ENCODE measurements at places on chromosomes 7 and 10.

DNA sequence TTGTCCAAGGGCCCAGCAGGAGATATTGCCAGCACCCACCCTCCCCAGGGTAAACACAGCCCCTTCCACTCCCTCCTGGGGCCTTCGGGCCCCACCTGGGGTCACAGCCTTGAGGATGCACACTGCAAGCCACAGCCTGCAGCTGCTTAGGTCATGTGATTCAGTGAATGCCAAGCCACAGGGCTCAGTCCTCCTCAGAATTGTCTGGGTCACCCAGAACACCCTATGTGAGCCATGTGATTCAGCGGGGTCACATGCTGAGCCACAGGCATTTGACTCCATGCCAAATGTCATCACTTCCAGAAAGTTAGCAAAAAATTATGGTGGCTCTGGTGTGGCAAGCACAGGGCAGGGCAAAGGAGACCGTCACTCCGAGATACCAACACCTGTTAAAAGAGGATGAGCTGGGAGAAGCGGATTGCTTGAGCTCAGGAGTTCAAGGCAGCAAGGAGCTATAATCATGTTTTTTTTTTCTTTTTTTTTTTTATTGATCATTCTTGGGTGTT, 17.2 kb upstream of the PSAP start:
- DNase-seq, result no peak

GRCh38 chr7:113199136-113199535, 80.8 kb upstream of the SMIM30 start:
- no peak for DNase-seq

- no peak for DNase-seq
Measured at GRCh38 chr7:139743267-139743966, 34.4 kb downstream of the HIPK2 start.

DNA sequence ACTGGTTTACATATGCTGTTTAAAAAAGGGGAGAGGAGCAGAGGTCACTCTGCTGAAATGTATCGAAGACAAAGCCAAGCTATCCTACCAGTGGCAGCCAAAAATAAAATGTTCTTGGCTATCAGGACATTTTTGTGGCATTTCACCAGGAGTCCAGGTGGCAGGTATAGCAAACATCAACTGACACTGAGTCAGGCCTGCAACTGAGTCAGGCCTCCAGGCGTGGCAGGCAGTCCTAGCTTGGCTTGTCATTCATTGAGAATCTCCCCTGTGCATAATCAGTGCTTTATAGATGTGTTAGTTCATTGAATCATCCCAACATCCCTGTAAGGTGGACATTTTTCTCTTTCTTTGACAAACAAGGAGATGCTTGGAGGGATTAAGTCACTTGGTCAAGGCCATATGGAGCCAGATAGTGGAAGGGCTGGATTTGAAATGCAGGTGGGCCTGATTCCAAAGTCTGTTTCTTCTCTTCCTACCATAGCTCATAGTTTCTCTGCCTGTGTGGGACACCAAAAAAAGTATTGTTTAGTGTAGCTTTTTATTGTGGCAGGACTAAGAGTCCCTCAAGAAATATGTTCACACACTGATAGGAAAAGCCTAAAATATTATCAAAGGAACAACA, 4.3 kb downstream of the DYNC1I1 start:
- no peak for DNase-seq

DNA sequence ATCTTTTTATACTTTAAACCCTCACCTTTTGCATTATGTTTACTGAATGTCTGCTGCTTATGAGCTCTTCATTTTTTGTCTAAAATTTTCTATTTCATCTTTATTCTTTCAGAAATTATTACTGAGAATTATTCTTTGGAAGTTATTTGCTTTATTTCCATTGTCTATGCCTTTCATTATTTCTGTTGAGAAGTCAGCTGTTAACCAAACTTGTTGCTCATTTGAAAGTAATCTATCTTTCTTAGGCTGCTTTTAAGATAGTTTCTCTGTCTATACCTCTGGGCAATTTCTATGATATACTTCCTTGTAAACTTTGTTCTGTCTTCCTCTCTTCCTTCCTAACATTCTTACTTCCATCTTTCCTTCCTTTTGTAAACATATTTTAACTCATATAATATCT, 1165.9 kb upstream of the CELF2 start:
- no peak for DNase-seq

GRCh38 chr10:72244573-72245038, 28.5 kb upstream of the ASCC1 start:
- DNase-seq, result no peak

- DNase-seq, result no peak
Measured at GRCh38 chr10:13950543-13950939, 363.8 kb downstream of the PRPF18 start.

GRCh38 chr7:117975476-117975875, 102.2 kb upstream of the CTTNBP2 start:
- no peak for DNase-seq

DNA sequence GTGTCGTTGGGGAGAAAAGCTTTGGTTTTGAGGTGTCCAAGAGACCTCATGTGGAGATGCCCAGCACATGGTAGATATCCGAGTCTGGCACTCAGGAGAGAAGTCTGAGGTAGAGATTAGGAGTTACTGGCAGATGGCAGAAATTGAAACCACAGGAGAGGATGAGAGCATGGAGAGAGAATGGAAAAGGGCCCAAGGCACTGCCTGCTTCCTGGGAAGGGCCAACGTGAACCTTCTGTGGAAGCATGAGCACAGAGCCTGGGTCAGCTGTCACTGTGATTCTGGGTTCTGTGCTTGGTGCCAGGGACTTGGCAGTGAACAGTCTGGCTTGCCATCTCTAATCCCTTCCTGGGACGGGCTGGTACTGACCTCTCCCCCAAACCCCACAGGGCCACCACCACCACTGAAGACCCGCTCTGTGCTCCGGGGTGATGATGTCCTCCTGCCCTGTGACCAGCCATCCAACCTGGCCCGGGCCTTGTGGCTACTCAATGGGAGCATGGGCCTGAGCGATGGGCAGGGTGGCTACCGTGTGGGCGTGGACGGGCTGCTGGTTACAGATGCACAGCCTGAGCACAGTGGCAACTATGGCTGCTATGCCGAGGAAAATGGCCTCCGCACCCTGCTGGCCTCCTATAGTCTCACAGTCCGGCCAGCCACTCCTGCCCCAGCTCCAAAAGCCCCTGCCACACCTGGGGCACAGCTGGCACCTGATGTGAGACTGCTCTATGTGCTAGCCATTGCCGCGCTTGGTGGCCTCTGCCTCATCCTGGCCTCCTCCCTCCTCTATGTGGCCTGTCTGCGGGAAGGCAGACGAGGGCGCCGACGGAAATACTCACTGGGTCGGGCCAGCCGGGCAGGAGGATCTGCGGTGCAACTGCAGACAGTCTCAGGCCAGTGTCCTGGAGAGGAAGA, 4.1 kb downstream of the MRPL43 start:
- no peak for DNase-seq

DNA sequence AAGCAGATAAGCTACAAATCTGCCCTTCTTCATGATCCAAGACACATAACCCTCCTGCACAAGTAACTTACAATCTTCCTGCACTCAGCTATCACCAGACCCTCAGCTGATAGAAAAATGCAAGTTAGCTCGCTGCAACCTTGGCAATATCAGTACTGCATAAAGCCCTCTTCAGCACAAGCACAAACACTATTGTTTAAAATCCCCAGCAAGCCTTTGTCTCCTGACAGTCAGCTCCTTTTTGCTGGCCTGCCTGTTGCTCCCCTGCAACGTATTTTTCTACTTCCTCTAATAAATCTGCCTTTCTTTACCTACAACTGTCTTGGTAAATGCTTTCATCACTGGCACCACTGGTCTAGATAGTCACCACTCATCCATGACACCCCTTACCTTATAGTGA, 59.8 kb downstream of the BAMBI start:
- no peak for DNase-seq

DNA sequence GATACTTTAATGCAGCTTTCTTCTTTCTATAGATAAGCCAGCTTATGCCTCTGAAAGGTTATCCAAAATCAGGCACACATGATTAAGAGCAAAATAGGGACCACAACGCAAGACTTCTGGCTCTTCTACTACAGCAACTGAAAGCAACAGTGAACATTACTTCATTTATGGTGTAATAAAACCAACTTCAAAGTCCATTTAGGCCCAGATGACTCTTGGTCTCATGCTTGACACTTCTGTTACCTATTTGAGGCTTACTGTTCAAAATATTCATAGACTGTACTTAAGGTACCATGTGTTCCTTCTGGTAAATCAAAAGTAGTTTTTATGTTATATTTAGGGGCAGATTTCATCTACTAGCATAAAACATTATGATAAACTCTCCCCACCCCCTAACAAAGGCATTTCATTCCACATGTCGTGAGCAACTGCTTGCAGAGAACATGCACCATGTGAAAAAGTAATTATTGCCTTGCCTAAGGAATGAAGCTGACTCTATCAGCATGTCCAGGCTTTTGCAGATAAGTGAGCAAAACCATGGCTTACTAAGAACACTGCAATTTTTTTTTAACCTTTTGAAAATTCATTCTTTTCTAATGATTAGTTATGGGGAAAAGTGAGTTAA, 154.9 kb upstream of the ITGB1 start:
- no peak for DNase-seq

DNA sequence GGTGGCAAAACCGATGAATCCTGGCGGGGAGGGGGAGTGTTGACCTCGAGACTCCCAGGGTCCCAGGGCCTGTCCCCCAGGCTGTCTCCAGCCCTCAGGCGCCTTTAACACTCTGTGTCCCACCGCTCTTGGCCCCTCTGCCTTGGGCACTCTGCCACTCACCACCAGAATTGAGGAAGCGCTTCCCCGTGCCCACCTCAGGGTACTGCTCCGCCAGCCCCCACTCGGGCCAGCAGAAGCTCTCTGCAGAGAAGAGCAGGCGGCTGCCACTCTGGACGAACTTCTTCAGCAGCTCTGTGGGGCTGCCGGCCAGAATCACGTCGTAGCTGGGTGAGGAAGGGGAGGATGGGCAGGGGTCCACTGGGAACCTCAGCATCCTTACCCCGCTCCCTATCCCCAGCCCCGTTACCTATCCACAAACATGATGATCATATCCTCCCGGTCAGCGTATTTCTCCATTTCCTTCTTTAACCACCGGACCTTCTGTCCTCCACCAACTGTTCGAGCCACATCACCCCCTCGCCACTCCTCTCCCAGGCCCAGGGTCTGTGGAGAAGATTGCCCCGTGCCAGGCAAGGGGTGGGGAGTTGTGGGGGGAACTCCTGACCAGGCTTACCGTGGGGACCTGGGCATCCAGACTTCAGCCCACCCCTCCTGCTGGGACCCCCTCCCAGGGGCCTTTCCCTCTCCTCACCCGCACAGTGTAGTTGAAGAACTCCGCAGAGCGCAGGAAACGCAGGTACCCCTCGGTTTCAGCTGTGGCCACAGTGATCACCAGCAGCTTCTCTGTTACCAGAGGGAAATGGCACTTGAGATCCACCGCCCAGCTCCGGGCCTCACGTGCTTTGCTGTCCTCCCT, 1.2 kb downstream of the PLOD3 start:
- DNase-seq, result no peak

DNA sequence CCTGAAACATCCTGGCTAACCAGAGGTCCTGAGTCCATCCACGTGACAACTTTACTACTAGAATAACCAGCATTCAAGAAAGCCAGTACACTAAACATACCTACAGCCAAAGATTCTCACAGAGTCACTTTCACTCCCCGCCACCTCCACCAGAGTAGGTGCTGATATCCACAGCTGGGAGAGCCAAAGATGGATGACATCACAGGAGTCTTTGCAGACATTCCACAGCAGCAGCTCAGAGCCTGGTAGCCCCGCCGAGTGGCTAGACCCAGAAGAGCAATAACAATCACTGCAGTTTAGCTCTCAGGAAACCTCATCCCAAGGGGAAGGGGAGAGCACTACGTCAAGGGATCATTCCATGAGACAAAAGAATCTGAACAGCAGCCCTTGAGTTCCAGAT, 13.5 kb upstream of the ADAM22 start:
- DNase-seq, result no peak

- no peak for DNase-seq
Measured at GRCh38 chr7:69438584-69439412, 159.5 kb upstream of the AUTS2 start.

GRCh38 chr7:7653593-7654187, 13.1 kb downstream of the UMAD1 start:
- no peak for DNase-seq
